Effector CD8-positive, alpha-beta T cell (primary cell): ENCODE measurements at places on chromosomes 12 and 14.

GRCh38 chr14:31760277-31760676 is 199.1 kb downstream of the NUBPL start:
- no peak for DNase-seq

DNA sequence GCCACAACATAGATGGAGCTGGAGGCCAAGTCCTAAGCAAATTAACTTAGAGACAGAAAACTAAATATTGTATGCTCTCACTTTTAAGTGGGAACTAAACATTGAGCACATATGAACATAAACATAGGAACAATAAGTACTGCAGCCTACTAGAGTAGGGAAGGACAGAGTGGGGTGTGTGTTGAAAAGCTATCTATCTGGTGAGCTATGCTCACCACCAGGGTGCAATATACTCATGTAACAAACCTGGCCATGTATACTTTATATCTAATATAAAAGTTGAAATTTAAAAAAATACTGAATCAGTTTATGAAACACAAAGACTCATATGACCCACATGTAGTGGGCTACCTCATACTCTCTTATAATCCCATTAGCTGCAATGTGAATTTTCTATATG is 1305.0 kb downstream of the LRFN5 start:
- no peak for DNase-seq

GRCh38 chr14:70571139-70571538 is 29.3 kb downstream of the MED6 start:
- DNase-seq = no peak

GRCh38 chr14:97178781-97179180 is 381.6 kb downstream of the VRK1 start:
- no peak for DNase-seq

- DNase-seq = no peak
Measured at GRCh38 chr12:31702047-31702446, 26.8 kb downstream of the AMN1 start.

DNA sequence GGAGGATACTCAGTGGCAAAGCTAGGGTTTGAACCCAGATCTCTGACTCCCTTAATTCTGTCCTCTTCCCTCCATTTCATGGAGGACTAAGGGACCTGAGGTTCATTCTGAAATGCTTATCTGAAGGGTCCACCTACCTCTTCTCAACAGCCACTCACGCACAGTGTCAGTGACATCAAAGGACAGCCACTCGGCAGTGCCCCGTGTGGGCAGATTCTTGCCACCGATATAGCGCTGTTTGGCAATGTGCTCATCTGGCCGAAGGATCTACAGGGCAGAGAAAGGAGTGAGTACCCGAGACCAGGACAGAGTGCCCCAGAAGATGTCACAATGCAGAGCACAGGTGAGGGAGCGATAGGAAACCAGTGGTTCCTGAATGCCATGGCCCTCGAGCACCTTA is 10.8 kb downstream of the TGFB3 start:
- DNase-seq = no peak

DNA sequence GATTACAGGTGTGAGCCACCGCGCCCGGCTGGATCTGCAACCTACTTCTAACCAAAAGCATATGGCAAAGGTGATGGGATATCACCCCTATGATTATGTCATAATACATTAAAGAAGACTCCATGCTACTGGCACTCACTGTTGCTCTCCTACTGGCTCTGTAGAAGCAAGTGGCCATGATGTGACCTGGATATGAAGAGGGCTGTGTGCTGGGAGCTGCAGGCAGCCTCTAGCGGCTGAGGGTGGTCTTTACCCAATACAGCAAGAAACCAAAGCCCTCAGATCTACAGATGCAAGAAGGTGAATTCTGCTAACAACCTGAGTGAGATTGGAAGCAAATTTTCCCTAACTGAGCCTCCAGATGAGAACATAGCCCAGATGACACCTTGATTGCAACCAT is 34.2 kb upstream of the TRIM9 start:
- DNase-seq = no peak

GRCh38 chr14:70256601-70257000 is 67.8 kb upstream of the SLC8A3 start:
- no peak for DNase-seq

GRCh38 chr12:106790020-106790419 is 15.5 kb downstream of the RIC8B start:
- no peak for DNase-seq

- DNase-seq = no peak
Measured at GRCh38 chr12:67425394-67425793, 156.2 kb downstream of the CAND1 start.

DNA sequence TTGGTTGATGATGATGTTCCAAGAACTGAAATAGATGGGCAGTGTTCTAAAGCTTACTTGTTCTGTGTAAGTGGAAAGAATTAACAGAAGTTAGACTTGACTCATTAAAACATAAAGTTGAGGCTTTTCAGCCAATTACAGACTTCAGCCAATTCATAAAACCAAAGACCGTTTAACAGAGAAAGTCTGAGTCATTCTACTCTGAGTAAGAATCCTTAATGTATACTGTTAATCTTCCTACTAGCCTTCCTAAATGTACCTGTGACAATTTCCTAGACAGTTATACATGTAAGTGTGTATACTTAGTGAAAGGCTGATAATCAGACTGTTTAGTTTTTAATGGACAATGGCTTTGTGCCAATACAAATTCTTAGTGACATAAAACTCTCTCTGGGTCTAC is 681.0 kb downstream of the RPL10L start:
- no peak for DNase-seq

DNA sequence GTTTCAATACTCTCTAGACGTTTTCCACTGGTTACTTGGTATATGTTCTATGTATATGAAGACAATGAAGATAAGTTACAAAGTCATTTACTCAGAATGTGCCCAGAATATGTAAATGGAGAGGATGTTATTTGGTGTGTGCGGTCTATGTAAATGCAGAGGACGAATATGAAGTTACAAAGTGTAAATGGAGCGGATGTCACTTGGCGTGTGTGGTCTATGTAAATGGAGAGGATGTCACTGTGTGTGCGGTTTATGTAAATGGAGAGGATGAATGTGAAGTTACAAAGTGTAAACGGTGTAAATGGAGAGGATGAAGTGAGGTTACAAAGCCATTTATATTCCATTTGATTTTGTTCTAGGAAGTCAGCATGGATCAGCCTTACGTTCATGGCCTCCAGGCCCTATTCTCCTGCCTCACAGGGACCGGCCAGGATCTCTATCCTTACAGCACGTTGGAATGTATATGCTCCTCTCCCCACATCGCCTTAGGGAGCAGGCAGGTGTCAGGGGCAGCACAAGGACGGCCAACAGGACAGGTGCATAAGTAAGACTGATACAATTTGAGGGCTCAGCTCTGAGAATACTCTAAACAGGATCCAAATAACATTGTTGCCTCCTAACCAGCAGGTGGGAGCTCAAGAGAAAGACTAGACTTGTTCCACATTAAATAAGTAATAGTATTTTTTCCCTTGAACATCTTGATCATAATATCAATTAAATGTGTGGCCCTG is 42.4 kb downstream of the GLRX5 start:
- DNase-seq = no peak

GRCh38 chr12:104605685-104606084 is 148.9 kb downstream of the CHST11 start:
- no peak for DNase-seq

GRCh38 chr14:61661471-61662400 is 33.6 kb upstream of the HIF1A start:
- no peak for DNase-seq

- DNase-seq = no peak
Measured at GRCh38 chr14:80567905-80568536, 356.7 kb upstream of the DIO2 start.

DNA sequence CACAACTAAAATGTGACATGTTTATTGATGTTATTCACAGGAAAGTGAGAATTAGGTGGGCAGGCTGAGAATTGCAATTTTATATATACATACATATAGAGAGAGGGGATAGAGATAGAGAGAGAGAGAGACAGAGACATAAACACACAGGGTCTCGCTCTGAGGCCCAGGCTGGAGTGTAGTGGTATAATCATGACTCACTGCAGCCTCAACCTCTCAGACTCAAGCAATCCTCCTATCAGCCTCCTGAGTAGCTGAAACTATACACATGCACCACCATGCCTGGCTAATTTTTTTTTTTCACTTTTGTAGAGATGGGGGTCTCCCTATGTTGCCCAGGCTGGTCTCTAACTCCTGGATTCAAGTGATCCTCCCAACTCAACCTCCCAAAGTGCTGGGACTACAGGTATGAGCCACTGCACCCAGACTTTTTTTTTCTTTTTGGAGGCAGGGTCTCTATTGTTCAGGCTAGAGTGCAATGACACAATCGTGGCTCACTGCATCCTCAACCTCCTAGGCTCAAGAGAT is 49.1 kb downstream of the R3HDM2 start:
- DNase-seq = no peak

- DNase-seq = no peak
Measured at GRCh38 chr12:72228424-72228823, 43.7 kb upstream of the TRHDE start.

DNA sequence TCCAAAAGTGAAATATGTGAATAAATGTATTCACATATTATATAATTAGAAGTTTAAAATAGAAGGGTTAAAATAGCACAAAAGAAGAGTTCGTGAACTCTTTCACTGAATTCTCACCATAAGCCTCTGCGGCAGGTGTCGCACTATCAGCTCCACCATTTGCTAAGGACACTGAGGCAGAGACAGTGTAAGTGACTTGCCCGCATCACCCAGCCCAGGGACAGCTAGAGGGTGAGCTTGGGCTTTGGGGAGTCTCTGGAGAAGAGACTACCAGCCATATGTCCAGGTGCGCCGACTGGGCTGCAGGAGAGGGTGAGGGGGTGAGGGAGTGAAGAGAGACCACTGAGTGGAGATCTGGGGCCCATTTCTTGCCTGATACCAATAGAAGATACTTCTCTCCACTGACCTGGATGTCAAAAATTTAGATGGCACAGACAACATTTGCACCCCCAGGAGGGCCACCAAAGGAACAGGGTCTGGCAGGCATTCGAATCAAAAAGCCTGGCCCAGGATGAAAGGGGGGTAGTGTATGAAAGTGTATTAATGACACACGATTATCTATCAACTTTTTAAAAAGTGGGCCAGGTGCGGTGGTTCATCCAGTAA is 28.5 kb downstream of the FAIM2 start:
- DNase-seq = no peak

- no peak for DNase-seq
Measured at GRCh38 chr14:34667007-34667406, 37.1 kb upstream of the SNX6 start.

DNA sequence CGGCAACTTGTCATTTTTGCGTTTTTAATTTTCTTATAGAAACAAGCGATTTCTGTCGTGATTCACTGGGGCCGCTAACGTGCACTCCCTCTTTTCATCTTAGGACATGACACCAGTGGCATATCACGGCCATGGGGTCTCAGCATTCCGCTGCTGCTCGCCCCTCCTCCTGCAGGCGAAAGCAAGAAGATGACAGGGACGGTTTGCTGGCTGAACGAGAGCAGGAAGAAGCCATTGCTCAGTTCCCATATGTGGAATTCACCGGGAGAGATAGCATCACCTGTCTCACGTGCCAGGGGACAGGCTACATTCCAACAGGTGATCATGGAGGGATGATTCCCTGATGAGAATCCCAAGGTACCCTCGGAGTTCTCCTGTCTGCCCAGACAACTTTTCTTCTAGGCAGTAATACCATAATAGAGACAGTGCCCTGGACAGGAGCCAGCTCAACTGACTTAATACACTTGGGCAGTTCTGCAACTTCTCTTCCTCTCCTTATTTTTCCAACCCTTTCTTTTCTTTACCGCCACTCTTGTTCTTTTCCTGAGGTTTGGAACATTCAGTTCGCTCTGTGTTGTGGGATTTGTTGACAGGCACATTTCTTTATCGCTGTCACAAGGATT is 821 bp downstream of the TMEM106C start:
- no peak for DNase-seq

GRCh38 chr12:90628213-90628612 is 326.8 kb downstream of the CCER1 start:
- no peak for DNase-seq

DNA sequence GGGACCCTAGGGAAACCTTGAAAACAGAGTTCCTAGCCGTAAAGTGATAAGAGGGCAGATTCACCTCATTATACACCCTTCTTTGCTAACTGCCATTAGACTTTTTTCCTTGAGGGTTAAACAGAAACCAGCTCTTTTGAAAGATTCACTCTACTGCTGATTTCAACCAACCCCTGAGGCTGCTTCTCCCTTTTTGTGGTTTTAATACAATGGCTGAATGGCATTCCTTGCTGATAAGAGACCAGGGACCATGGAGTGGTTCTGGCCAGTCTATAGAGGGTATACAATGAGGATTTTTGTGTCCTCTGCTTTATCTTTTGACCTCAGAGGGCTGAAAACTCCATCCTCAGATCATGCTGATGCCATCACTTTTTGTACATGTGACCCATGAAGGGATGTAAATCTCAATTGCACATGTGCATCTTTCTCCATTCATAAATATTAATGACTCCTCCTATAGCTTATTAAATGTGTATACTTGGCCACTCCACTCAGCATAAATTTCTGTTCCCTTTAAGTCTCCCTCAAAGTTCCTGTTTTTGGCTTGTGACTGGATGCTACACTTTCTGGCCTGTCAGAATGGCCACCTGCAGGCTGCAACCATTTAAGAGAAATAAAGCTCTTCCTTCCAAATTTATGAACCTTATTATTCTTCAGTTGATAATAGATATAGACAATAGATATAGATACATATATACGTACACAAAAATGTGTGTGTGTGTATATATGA is 233.8 kb upstream of the SEL1L start:
- no peak for DNase-seq

DNA sequence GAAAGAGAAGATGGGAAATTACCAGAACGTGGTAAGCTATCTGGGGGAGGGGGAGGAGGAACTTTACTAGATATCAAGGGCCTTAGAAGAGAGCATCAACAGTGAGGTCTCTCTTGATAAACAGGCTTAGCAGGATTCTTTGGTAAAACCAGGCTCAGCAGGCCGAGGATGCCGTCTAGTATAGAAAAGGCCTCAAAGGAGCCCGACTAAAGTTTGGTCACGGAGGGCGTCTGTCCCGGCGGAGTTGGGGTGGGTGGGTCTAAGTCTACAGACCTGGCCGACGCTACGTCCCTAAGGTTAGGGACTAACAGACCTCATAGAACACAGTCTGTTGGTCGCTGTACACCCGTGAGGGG is 538 bp upstream of the TIGAR start:
- no peak for DNase-seq

GRCh38 chr12:21296751-21297406 is 37.8 kb downstream of the SLCO1A2 start:
- DNase-seq = no peak

- DNase-seq = no peak
Measured at GRCh38 chr14:101600891-101601605, 39.8 kb downstream of the DIO3 start.

GRCh38 chr12:7207866-7208625 is 18.6 kb downstream of the PEX5 start:
- no peak for DNase-seq

DNA sequence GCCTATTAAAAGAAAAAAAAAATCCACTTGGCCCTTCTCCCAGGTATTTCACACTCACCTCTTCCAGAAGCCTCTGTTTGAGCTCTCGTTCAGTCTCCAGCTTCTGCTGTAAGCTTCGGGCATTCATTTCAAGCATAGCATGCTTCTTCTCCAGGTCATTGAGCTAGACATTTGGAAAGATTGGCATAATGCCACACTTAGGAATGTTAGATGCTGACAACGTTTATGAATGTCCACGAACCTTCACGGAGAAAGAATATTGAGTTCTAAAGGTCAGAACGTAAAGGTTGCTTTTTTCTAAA is 60.5 kb downstream of the PRKAB1 start:
- DNase-seq = no peak
